Stimulated activated CD4-positive, alpha-beta T cell treated with anti-CD3 and anti-CD28 coated beads, Interleukin-15, amount 100 ng/mL, for 24 hours (primary cell): ENCODE measurements at places on chromosomes 5 and 9.

DNA sequence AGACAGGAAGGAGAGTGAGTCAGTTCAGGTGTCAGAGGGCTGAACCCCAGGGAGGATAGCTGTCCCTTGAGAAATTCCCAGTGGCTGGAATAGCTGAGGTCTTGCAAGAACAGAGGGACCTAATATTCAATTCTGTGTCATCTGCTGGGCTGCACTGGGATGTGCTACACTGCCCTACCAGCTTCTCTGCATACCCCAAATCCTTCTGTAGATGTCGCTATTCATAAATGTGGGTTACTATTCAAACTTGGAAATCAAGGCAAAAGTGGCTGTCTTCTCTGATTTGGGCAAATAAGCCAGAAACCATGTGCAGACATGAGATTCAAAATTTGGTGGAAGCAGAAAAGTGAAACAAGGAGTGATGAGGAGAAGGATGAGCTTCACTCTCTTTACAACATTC, 16.3 kb downstream of the TNFSF8 start:
- DNase-seq = no peak

- no peak for DNase-seq
Measured at GRCh38 chr5:65612298-65612907, 11.7 kb downstream of the TRIM23 start.

- DNase-seq = no peak
Measured at GRCh38 chr9:5651246-5651645, 22.3 kb downstream of the RIC1 start.

GRCh38 chr5:32317041-32317440, 4.3 kb upstream of the MTMR12 start:
- DNase-seq = no peak

- no peak for DNase-seq
Measured at GRCh38 chr5:115766608-115767007, 49.9 kb downstream of the CDO1 start.

DNA sequence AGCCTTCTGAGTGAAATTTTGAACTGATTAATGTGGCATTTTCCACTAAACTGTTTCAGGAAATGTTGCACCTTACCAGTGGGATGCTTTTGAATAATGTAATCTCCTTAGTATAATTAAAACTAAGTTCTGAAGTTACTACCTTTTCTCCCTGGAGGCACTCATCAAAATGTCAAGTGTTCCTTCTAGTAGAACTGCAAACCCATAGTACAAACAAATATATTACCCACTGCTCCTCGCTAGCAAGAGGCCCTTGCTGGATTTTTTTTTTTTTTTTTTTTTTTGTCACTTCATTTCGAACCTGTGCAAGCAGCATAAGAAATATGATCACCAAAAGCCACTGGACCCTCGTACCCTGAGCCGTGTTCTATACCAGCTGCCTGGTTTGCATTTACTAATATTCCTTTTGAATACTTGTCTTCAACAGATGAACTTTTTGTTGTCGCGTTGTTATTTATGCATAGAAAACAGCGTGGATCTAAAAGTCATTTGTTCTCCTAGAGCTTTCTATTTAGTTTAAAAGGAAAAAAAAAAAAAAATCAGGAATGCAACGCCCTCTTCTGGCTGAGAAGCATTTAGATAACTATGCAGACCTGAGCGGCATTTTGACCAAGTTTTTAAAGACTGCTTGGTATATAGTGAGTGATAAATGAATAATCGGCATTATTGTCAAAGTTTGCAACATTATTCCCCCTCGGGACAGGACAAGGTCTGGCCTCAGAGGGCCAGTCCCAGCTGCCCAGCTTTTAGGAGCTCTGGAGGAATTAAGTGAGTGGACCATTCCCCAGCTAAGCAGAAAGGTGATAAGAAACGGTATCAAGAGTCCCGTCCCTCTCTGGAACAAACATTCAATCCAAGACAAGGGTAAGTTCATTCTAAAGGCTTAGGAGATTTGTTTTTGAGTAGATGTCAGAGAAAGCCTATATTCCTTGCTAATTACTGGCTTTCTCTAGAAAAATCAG, 162.5 kb upstream of the KIF2A start:
- no peak for DNase-seq

GRCh38 chr9:88037285-88037845, 63.0 kb upstream of the CDK20 start:
- DNase-seq = no peak
